Right cardiac atrium (tissue), 5 donors: ENCODE measurements at places on chromosomes 11 and 22.

DNA sequence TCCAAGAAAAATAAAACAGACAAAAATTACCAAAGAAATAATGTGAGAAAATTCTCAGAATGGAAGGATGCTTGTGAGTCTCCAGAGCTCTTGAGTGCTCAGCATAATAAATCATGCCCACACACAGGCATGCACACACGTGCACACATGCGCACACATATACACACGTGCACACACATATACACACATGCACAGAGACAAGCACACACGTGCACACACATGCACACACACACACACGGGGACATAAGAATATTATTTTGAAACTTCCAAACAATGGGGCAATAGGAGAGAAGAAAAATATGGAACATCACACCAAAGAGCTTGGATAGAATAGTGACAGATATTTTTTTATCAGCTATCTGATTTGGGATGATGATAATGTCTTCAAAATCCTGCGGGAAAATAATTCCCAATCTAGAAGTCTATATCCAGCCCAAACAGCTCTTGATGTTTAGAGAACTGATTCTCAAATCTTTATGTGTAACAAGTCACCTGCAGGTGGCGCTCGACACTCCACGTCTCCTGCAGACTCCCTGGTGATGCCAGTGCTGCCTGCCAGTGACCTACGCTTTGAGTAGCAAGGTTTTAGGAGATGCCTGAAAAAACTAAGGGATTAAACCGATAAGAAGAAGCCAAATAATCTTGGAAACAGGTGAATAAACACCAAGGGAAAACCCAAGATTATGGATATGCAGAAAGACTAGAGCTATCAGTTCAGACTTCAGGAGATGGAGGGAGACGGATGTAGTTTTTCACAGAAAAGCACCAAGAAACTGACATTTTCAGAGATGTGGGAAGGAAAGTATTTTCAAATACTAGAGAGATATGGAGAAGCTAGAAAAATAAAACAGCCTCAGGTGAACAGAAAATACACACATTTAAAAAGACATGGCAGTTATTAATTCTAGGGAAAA is 743.6 kb downstream of the ETS1 start:
- peak; percentile 66 for DNase-seq

DNA sequence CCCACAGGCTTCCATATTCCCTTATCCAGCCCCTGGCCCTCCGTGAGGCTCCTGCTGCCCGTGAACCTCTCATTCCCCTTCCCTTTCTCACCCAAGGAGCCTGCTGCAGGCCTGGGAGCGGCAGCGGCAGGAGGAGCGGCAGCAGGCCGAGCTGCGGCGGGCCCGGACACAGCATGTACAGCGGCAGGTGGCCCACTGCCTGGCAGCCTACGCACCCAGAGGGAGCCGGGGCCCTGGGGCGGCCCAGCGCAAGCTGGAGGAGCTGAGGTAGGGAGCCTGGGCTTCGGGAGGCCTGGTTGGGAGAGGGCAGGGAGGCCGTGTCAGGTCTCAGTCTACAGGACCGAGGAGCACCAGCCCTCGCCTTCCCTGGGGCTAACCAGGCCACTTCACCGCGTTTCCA is 8.1 kb upstream of the SART1 start:
- DNase-seq = no peak

GRCh38 chr22:49855251-49855911 is 1.7 kb downstream of the ZBED4 start:
- DNase-seq = peak; percentile 27

DNA sequence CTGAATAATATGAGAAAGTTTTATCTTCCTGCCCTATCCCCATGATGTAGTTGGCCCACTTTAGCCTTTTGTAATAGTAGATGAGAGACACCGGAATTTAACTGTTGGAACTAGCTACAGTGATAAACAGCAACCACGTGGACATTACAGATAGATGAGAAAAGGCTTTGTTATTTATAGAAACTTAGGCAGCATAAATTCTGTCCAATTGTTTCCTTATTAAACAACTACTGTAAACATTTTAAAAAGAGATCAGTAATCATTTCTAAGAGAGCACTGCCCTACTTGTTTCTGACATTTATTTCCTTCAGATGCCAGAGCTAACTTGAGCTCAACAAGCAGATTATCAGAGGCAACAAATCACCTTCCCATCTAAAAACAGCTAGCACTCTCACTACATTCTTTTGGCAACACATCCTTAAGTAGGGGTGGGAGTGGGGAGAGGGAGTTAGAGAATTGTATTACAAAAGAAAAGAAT is 63.1 kb downstream of the SOX6 start:
- DNase-seq = no peak

DNA sequence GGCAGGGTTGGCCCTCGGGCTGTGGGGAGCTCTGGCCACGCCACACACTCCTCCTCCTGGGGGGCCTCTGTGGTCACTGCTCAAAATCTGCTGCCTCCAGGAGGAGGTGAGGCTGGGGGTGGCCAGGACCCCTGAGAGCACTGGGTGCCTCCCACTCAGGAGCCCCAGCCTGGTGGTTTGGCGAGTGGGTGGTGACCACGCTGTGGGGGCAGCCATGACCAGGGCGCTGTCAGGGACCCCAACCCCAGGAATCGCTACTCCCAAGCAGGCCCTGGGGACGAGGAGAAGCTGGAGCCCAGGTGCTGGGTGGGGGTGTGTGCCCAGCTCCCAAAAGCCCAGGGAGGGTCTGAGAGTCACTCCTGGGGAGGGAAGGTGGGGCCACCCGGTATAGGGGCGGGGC is 30.1 kb downstream of the TSPAN4 start:
- DNase-seq = no peak

GRCh38 chr11:34640924-34641275 is 20.0 kb downstream of the EHF start:
- DNase-seq = no peak

DNA sequence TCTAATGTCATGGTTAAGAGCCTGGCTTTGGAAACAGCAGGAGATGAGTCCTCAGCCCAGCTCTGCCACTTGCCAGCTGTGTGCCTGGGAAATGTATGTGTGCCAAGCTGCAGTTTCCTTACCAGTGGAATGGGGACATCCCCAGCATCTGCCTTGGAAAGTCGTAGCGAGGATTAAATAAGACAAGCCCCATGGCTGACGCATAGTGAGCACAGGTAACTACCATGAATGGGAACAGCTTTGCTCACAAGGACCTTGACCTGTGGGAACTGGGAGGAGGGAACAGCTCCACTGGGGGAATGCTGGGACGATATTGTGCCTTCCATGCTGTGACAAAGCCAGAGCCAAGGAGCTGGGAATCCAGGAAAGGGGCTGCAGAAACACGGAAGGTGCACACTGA is 2.6 kb upstream of the DSCAML1 start:
- DNase-seq = no peak

DNA sequence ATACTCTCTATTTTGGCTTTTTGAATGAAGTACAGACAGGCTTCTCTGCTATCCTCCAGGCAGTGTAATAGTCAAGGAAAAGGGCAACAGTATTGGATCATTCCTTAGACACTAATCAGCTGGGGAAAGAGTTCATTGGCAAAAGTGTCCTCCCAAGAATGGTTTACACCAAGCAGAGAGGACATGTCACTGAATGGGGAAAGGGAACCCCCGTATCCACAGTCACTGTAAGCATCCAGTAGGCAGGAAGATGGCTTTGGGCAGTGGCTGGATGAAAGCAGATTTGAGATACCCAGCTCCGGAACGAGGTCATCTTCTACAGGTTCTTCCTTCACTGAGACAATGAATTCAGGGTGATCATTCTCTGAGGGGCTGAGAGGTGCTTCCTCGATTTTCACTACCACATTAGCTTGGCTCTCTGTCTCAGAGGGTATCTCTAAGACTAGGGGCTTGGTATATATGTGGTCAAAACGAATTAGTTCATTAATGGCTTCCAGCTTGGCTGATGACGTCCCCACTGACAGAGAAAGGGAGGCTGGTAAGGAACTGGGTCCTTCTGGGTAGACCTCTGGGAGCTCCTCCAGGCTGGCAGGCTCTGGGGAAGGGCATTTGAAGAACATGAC is 5.2 kb downstream of the XBP1 start:
- no peak for DNase-seq

DNA sequence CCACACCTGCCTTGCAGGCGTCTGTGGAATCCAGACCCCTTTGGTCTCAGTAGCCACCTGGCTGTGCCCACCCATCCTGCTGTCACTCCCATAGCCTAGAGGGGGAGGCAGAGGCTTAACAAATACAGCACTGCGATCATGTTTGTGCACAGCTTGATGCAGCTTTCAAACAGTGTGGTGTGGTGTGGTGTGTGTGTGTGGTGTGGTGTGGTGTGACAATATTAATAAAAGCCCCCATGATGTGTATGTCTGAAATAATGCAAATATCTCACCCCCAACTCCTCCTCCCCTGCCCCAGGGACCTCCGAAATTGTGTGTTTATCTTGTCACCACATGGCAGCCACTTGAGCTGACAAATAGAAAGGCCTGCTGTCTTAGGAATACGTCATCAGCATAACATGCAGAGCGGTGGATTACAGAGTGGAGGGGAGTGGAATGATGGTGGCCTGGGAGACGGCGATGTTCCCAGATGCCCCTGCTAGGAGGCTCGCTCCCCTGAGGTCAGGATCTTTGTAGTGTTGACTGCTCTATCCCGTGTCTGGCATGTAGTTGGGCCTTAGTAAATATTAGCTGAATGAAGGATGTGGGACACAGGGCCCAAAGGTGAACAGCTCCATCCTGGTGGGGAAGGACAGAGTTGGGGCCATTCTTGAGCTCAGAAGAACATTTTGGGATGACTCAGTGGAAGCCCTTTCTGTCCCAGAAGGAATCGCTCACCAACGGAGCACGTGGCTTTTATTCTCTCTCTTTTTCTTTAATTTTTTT is 2.8 kb downstream of the PDXP start:
- no peak for DNase-seq

DNA sequence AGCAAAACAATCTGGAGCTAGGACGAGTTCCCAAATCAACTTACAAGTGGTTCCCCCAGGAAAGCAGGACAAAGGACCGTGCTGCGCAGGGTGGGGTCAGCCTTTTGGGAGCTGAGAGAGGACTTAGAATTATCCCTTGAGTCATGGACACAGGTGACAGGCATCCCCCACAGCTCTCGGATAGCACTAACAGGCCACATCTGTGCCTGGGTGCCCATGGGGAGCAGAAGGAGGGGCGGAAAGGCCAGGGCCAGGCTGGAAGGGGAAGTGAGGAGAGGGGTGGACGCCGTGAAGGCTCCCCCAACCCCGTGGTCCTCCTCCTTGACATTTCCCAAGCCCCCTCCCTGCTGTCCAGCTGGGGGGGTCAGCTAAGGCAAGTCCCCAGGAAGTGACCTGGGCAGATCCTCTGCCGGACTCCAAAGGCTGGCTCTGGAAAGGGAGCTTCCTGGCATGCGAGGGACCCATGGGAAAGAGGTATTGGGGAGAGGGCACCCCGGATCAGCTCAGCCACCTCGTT is 31.6 kb upstream of the A4GALT start:
- DNase-seq = no peak

- no peak for DNase-seq
Measured at GRCh38 chr11:68661014-68661413, 23.3 kb upstream of the GAL start.

DNA sequence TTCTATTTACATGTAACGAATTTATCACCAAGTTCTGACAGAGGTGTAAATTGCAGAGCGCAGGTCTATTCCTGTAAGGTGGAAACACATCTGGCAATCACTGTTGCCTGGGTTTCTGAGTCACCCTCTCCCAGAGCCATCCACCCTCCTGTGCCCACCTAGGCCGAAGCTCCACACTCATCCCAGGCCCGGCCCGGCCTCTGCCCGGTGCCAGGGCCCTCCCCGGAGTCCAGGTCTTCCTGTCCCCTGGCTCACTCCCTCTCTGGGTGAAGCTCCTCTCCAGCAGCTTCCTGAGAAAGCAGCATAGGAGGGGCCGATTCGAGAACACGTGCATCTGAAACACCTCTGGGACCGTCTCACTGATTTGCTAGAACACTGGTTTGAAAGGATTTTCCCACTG is 308.2 kb downstream of the SHANK2 start:
- no peak for DNase-seq

DNA sequence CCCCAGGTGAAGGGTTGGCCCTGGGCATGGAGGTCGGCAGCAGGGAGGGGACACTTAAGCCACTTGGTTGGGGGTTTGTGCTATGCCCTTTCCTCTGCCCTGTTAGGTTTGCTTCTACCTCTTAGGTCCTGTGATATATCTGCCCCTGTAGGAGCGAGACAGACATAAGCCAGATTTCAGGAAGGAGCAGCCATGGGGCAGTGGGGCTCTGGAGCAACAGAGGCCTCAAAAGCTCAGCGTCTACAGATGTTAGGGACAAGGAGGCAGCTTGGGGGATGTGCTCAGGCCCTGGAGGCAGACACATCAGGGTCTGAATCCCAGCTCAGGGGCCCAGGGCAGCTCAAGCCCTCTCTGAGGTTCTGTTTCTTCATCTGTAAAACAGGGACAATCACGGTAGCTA is 27.2 kb upstream of the KCNQ1OT1 start:
- DNase-seq = no peak

- DNase-seq = peak; percentile 68
Measured at GRCh38 chr22:26364066-26365015, 64.7 kb upstream of the ASPHD2 start.

DNA sequence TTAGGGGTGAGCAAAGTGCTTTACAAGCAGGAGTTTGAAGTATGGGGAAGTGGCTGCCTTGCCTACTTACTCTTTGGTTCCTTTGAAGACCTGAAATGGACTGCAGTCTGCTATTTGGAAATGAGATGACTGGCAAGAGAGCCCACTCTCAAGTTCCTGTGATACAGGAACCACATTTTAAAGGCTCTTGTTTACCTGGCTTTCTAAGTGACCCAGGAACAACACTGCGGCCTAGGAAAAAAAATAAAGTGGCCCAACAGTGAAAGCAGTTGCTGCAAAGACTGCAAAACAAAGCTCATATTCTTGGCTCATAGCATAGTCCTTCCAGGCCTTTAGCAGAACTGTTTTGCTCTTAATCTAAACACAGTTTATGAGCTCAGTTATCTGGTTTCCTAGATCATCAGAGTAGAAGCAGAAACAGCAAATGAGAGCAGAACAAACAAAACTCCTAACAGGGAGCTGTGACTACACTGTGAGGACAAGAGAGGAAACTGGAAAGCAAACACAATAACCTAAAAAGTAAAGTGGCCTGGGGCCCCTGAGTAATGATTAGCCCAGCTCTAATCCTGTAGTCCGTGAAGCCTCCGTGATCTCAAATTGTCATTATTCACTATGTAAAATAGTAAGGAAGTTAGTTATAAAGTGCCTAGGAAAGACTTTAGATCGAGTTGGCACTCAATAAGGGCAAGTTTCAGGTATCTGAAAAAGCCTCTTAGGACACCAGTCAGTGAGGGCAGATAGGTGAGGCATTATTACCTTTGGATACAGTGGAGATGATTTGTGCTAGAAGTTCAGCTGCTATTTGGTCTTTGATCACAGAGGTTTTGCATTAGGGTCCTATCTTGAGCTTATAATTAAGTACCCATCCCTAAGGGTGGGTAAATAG is 11.5 kb downstream of the CCDC117 start:
- DNase-seq = no peak

- DNase-seq = no peak
Measured at GRCh38 chr22:42630901-42631602, 9.3 kb downstream of the ATP5MGL start.

GRCh38 chr11:16361108-16361865 is 4.9 kb upstream of the SOX6 start:
- DNase-seq = no peak

- no peak for DNase-seq
Measured at GRCh38 chr11:95544095-95544856, 245.3 kb downstream of the FAM76B start.
